ENCODE measurements at places on chromosomes 3 and 15. TPM values are rescaled to one million over a fixed set of nuclear protein-coding genes. Genes with fewer than 3 reads are reported as not detected.

DNA sequence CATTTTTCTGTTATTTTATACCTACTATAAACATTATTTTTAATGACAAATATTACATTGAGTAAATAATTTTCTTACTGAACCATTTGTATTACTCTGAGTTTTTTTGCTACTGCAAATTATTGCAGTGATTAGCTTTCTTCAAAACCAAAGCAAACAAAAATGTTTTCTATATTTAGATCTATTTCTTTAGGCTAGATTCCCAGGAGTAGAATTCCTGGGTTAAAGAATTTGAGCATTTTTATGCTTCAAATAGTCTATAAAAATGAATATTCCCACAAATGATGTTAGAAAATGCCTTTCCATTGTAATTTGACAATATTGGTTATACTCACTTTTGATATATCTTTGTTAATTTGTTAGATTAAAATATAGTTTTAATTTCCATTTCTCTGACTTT lies 76.8 kb downstream of the LEKR1 start:
- no peak for DNase-seq

Gene FGD5
- 0.40 TPM for total RNA-seq

- DNase-seq: no peak
Observed at GRCh38 chr3:66083096-66083678, 44.5 kb upstream of the MAGI1 start.

- DNase-seq: no peak
Observed at GRCh38 chr3:48129921-48130320, 58.3 kb downstream of the CDC25A start.

DNA sequence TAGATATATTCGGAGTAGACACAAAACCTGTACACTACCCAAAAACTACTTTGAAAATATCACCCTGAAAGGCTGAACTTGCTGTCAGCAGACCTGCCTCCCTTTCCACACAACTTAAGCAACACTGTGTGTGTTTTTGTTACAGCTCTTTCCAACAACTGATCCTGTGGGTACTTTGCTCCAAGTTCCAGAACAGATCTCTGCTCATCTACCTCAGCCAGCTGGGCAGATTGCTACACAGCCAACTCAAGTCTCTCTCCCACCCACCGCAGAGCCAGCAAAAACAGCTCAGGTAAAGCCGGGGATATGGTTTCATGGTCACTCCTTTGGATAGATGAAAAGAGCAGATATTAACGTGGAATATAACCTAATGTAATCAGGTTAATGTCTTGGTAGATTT lies 19.7 kb upstream of the SLC22A13 start:
- no peak for DNase-seq

Gene TMCO5A
- total RNA-seq: not detected

Gene BOC
- 3.9 TPM for total RNA-seq

DNA sequence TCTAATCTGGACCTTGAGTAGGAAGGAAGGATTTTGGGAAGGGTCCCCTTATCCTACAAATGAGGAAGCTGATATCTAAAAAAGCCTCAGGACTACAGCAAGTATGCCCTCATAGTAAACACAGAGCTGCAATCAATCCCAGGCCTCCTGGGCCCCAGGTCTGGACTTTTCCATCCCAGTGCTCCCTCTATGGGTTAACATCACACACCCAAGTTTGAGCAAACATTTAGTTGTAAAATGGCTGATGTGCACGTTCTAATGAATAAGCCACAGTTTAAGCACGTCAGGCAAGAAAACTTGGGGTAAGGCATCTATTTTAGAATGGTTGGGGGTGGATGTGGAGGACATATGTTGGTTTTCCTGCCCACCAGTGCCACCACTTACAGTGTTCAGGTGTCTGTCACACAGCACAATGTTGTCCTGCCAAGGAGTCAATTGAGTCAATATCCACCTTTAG lies 44.3 kb upstream of the UBE2E1 start:
- no peak for DNase-seq

Data from MG63 (cell line).